ENCODE measurements at places on chromosomes 6 and 20.

DNA sequence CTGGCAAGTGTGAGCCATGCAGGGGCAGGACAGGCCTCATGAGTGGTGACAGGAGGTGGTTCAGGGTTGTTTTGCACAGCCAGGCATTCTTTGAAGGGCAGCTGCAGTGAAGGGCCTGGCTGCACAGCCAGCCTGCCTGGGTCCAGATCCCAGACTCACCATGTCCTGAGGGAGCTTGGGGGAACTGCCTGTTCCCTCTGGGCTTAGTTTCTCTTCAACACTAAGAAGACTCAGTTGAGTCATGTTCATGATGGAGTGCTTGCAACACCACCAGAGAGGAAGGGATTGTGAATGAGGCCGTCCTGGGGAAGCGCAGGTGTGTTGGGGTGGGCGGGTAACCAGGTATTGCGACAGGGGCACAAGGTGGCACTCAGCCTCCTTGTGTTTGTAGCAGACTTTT, 102.4 kb downstream of the CDH26 start:
- DNase-seq, result no peak

DNA sequence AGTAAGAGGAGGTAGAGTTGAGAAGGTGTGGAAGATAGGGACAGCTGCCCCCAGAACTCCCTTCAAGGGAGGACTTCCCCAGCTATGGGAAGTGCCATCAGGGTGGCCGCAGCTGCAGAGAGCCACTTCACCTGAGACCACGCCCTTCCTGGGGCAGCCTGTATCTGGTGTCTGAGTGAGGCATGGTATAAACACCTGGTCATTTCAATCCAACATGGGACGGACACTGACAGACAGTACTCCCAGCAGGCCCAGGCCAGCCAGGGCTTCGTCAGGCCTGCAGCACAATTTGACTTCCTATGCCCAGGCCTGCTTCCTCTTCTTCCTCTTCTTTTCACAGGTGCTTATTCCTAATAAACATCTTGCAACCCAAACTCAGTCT, 4.5 kb downstream of the SOX12 start:
- DNase-seq, result no peak

DNA sequence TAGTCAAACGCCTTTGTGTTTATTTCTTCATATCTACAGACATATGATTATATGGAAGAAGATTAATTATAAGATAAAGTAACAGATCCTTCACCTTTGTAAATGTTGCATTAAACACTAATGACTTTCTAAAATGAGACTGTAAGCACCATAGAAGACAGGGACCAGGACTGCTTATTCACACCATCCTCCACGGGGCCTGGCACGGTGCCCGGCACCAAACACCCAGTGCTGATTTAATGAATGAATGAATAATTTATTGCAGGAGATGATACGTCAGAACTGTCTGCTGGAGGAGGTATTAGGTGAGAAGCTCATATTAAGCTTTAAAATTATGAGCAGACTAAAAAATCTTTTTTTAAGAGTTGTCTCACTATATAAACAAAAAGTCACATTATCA, 88.3 kb downstream of the SLX4IP start:
- no peak for DNase-seq

DNA sequence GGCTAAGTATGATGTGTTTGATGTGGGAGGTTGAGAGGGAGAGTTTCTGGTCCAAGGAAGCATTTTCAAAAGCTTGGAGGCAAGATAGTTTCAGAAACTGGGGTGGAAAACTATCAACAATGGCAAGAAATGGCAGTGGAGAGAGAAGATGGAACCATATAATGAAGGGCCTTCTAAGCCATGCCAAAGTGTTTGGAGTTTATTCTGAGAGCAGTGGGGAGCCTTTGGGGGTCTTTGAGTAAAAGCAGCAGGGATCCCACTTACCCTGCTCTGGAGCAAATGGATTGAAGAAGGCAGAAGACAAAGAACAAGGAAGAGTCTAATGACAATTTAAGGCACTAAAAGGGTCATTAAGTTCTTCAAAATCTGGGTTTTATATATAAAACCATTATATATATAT, 538.9 kb downstream of the UTRN start:
- DNase-seq, result no peak

DNA sequence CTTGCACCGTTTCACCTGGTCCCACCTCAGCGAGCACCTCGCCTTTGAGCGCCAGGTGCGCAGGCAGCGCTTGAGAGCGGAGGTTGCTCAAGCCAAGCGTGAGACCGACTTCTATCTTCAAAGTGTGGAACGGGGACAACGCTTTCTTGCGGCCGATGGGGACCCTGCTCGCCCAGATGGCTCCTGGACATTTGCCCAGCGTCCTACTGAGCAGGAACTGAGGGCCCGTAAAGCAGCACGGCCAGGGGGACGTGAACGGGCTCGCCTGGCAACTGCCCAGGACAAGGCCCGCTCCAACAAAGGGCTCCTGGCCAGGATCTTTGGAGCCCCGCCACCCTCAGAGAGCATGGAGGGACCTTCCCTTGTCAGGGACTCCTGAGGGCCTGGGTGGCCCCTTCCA, 1.5 kb downstream of the ABT1 start:
- no peak for DNase-seq

DNA sequence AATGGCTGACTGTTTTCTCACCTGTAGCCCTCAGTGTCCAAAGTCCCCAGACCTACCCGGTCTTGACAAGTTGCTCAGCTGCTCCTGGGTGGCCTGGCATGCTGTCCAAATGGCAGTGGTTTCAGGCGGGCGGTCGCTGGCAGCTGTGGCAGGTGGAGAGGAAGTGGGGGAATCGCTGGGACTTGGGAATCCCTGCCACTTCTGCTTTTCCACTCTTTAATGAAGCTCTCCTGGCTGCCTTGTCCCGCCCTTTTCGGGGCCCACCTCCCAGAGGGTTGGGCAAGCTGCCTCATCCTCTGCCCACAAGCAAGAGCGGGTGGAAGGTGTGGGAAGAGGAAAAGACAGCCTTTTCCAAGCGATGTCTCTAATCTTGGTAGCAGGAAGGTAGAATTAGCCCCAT, at the start of gene OCSTAMP:
Gene OCSTAMP (minus strand): TSS at position 194 of the 400 bp plus-strand sequence. CDS start 94 bp downstream, at position 100.
- DNase-seq, result no peak

DNA sequence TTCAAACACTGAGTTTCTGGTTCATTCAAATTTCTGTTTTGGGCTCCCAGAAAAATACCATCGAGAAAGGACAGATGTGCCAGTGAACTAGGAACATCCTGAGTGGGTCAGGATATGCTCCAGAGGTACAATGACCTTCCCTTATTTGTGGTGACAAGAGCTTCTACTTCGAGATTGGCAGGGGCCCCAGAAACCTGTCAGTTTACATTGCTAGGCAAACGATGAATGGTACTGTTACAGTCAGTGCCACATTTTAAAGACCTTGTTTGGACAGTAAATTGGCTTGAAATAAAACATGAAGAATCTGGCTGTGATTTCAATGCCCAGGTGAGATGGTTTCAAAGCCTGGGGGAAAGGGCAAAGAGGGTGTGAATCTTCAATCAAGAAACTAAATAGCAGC, 454.5 kb upstream of the ID4 start:
- DNase-seq, result no peak

DNA sequence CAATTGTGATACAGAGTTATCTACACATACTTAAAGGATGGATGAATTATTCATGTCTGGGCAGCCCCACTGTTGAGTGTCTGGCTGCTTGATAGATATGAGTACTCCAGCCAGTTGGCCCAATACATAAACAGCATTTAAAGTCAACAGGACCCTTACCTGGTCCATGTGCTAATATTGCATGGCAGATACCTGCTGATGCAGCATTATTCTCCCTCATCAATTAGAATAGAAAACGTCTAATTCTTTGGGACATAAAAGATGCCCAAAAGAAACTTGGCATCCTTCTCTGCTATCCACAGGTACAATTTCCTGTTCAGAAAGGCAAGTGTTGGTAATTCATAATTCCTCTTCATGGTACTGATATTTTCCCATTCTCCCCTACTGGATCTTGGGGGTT, 550.8 kb downstream of the TFAP2B start:
- no peak for DNase-seq

- no peak for DNase-seq
These were observed 22.7 kb downstream of the ZDHHC14 start for GRCh38 chr6:157403686-157404051.

DNA sequence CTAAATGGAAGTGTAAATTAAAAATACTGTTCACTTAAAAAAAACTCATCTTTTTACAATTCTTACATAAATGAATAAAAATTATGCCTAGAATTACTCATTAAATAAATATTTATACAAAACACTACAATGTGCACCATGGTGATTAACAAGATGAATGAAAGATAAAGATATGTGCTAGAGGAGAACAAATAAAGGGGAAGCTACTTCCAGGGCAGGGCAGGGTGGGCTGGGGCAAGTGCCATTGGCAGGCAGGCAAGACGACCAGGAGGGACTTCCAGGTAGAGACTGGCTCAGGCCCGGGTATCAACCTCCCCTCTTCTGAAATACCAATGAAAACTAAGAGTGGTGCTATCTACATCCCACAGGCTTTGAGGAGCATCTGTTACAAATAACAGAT, 20.4 kb downstream of the PREP start:
- DNase-seq, result no peak

GRCh38 chr6:64930681-64931080, 776.3 kb downstream of the EYS start:
- DNase-seq, result no peak

DNA sequence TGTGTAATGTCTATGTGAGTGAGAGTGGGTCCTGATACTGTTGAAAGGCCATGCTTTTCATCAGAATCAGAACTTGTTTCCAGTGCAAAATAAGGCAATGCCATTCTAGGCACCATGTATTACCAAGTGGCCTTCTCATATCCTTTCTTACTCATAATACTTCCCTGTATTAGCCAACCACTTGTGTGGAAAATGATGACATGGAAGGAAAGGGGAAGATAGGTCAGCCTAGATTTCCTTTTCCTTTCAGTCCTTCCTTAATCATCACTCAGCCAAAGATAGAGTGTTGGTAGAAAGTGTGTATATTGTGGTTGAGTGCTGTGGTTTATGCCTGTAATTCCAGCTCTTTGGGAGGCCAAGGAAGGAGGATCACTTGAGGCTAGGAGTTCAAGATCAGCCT, 158.6 kb upstream of the PREP start:
- no peak for DNase-seq

DNA sequence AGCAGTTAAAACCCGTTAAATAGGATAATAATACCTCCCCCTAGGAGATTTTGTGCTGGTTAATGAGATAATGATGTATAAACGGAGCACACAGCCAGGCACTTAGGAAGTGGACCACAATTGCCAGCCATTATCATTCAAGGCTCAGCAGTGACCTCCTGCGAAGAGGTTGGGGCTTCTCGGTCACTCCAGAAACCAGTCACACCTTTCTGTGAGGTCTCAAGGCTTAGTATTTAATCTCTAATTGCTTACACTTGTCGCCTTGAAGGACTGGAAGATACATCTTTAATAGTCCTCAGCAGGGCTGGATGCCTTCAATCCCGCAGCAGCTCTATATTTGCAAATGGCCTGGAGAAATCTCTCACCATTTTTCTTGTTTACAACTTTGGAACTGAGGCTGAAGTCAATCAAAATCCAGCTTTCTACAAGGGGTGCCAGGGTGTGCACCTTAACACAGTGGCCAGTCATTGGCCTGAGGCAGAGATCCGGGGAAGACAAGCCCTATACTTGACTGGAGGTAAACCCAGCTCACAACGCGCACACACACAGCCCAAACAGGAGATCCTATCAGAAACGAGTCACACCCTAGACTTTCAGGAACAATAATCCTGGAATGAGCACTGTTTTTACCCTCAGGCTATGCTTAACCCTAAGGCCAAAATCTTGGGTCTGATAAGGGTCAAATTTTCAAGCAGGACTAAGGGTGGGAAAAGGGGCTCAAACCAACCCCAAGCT, 1.2 kb downstream of the POU5F1 start:
- DNase-seq, result no peak

GRCh38 chr6:33975661-33976436, 170.0 kb downstream of the GRM4 start:
- DNase-seq, result no peak

- DNase-seq, result no peak
These were observed 1.9 kb upstream of the PTPN1 start for GRCh38 chr20:50508171-50508755.

- DNase-seq, result no peak
These were observed 68.7 kb downstream of the LY86 start for GRCh38 chr6:6657085-6657819.

DNA sequence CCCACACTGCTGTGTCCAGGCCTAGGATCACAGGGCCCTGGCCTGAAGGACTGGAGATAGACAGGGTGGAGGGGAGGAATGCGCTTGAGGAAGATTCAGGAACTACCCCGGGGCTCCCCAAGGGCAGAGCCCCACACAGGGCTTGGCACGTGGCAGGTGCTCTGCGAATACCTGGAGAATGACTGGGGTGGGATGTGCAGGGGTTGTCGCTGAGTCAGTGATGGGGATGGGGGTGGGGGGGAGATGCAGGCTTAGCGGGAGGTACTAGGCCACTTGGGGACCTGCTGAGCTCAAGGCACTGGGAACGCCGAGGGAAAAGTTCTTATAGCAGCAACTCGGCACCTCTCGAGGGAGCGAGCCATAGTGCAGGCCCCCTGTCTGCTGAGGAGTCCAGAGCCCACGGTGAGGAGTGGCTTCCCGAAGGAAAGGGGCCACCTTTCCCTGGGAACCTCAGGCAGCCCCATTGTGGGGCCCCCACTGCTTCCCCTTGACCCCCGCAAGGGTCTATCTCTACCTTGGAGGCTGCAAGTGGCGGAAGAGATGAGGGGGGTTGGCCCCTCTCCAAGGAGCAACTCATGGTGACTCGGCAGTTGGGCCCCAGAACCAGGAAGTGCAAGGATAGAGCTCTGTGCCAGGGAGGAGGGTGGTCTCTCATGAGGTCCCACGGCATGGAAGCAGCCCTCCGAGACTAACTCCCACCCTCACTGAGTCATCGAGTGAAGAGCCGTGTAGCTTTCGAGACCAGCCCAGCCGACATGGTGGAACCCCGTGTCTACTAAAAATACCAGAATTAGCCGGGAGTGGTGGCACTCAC, 33.1 kb downstream of the SRC start:
- peak; percentile 62 for DNase-seq

- no peak for DNase-seq
These were observed 191.6 kb upstream of the MCHR2 start for GRCh38 chr6:100185615-100186014.

DNA sequence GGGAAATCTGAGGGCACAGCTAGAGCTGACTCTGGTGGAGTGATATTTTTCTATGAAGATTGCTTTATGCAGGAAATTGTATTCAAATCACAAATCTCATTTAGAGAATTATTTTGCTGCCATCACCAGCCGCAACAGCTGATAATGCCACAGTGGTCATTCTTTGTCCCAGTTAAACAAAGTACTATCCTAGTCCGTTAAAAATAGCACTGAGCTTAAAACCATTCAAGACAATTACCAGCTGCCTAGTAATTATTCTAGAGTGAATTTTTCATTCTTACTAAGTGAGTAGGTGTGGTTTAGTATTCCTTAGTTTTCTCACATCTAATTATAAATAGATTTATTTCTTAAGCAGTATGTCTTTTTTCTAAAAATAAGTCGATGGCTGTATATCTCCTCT, 190.5 kb downstream of the SLC35F1 start:
- no peak for DNase-seq

Measured in cardiac fibroblast (primary cell).